Activated CD4-positive, alpha-beta memory T cell treated with anti-CD3 and anti-CD28 coated beads for 36 hours (primary cell): ENCODE measurements at places on chromosomes 6 and 20. TPM values are rescaled to one million over a fixed set of nuclear protein-coding genes. Genes with fewer than 3 reads are reported as not detected.

TRIM15 gene
- total RNA-seq: 0.63 TPM

GRCh38 chr6:154885214-154885613 is 109.9 kb upstream of the TIAM2 start:
- no peak for DNase-seq

CD109 gene
- 9.1 TPM for total RNA-seq

ROS1 gene
- not detected for total RNA-seq

MKKS gene
- 7.1 TPM for total RNA-seq

ENPP1 gene
- total RNA-seq: 1.1 TPM

DNA sequence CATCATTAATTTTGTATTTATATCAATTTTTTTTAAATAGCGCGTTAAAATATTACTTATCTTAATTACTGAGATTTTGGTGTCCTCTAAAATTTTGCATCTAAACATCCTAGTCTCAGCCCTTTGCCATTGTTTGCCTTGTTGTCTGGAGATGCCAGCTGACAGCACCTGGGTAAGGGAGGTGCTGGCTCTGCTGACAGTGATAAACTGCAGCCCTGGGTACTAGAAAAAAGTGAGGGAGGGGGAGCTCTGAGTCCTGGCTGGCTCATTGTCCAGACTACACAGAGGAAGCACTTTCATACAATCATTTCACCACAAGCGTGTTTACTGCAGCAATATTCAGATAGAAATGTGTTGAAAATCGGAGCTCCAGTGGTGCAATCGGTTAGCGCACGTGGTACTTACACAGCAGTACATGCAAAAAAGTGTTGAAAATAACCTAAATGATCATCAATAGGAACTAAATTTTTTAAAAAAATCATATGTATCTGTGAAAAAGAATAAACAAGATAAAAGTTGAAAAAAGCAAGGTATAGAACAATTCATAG is 18.5 kb upstream of the UBR2 start:
- DNase-seq: no peak

FAM217A gene
- not detected for total RNA-seq

PDYN gene
- total RNA-seq: not detected

DNA sequence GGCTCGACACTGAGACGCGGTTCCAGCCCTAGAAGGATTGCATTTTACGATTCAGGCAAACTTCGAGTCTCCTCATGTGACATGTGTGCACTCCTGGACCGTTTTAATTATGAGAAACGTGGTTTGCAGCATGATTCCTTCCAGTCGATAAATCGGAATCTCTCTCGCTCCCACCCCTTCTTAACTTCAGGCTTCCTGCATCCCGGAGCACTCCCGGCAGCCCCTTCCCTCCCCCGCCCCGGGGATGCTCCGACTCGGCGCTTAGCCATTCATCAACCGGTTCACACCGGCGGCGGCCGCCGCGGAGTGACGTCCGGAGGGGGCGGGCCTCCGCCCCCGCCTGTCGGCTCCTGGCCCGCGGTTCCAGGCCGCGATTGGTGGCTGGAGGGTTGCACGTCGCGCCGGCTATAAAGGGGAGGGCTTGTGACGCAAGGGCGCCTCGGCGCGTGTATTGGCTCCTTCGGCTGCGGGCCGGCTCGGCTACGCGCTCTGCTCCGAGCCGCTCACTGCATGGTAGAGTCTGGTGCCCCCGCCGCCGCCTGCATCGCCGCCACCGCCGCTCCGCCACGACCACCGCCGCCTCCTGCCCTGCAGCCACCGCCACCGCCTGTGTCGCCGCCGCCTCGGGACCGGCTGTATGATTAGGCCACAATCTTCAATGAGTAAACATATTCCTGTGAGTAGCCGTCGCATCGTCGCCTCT is at the start of the genes LOC128125822 and PTP4A1:
Gene LOC128125822 (plus strand): TSS at position 437 of the 703 bp plus-strand sequence.
Gene PTP4A1 (plus strand): TSS at position 437 of the 703 bp plus-strand sequence. CDS start 4,401 bp downstream, outside the sequence.
- DNase-seq: peak; percentile 98

BMP5 gene
- total RNA-seq: not detected

DNA sequence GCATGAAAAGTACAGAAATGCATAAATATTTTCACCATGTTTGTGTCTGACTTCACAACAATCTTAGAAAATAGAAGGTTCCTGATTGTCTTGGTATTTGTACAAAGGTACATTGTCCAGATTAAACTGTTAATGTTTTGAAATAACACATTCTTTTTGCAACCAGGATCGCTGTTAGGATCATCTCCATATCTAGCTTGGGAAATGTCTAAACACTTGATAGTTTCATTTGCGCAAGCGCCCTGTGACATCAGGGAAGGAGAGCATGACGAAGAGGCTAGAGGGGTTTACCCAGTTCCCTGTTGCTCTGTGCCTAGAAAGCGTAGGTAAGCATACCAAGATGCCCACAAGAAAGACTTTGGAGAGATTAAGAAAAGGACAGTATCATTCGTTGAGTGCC is 19.4 kb downstream of the ALDH8A1 start:
- DNase-seq: no peak

DNA sequence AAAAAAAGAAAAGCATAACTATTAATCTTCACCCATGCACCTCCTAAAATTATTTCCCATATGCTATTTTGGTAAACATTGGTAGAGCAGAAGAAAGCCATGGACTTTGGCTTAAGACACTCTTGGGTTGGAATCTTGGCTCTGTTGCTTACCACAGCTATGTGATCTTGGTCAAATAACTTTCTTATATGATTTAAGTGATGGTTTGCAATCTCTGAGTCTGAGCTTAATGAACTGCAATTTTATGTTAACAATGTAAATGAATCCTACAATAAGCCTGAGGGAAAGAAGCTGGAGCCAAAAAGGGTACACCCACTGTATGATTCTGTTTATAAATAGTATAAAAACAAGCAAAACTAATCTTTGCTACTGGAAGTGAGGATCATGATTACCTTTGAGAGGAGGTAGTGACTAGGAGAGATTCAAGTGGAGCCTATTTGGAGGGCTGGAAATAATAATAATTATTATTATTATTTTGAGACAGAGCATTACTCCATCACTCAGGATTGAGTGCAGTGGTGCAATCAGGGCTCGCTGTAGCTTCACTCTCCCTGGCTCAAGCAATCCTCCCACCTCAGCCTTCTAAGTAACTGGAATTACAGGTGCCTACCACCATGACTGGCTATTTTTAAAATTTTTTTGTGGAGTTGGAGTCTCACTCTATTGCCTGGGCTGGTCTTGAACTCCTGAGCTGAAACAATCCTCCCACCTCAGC is 34.5 kb downstream of the ABRACL start:
- DNase-seq: no peak
